ENCODE measurements at places on chromosomes 12 and 14. TPM values are rescaled to one million over a fixed set of nuclear protein-coding genes. Genes with fewer than 3 reads are reported as not detected.

NFATC4 gene
- 56.4 TPM for total RNA-seq

ASB2 gene
- total RNA-seq = 0.86 TPM

KLHL33 gene
- total RNA-seq = 0.43 TPM

FITM1 gene
- not detected for total RNA-seq

LAG3 gene
- total RNA-seq = 0.43 TPM

KRT6C gene
- not detected for total RNA-seq

R3HDM2 gene
- total RNA-seq = 19.0 TPM

SMARCD1 gene
- total RNA-seq = 52.5 TPM

SLC25A47 gene
- total RNA-seq = not detected

SOX5 gene
- total RNA-seq = 13.8 TPM

POTEG gene
- not detected for total RNA-seq

GPX2 gene
- total RNA-seq = not detected

CISTR gene
- not detected for total RNA-seq

RNASE3 gene
- total RNA-seq = not detected

PTPN6 gene
- not detected for total RNA-seq

CPNE6 gene
- not detected for total RNA-seq

MANSC4 gene
- not detected for total RNA-seq

FOS gene
- 122 TPM for total RNA-seq

RILPL1 gene
- 10.6 TPM for total RNA-seq

HDAC7 gene
- total RNA-seq = 39.9 TPM

NEDD8 gene
- total RNA-seq = 114 TPM

MYH6 gene
- not detected for total RNA-seq

KRT2 gene
- total RNA-seq = not detected

CLEC6A gene
- total RNA-seq = not detected

LRTM2 gene
- total RNA-seq = not detected

POTEM gene
- not detected for total RNA-seq

CHGA gene
- not detected for total RNA-seq

TEX22 gene
- 0.32 TPM for total RNA-seq

SAMD15 gene
- 1.3 TPM for total RNA-seq

EML5 gene
- total RNA-seq = 0.86 TPM

C14orf180 gene
- not detected for total RNA-seq

SPX gene
- under 0.01 TPM for total RNA-seq

C14orf39 gene
- total RNA-seq = not detected

DEPDC4 gene
- total RNA-seq = 1.7 TPM

GPR84 gene
- not detected for total RNA-seq

BCL7A gene
- total RNA-seq = 3.9 TPM

CDKN3 gene
- 35.8 TPM for total RNA-seq

CLEC12A gene
- total RNA-seq = not detected

CLBA1 gene
- total RNA-seq = 5.8 TPM

BEST3 gene
- not detected for total RNA-seq

IL26 gene
- not detected for total RNA-seq

POLE2 gene
- total RNA-seq = 14.2 TPM

HELB gene
- 2.3 TPM for total RNA-seq

SERPINA12 gene
- not detected for total RNA-seq

MIP gene
- total RNA-seq = not detected

NID2 gene
- total RNA-seq = 259 TPM

OTX2 gene
- total RNA-seq = not detected

EFCAB11 gene
- total RNA-seq = 5.2 TPM

CAPZA3 gene
- total RNA-seq = not detected

CEBPE gene
- total RNA-seq = not detected

FRMD6 gene
- 524 TPM for total RNA-seq

Data from fibroblast of villous mesenchyme (primary cell).